ENCODE measurements at places on chromosomes 13 and 19.

DNA sequence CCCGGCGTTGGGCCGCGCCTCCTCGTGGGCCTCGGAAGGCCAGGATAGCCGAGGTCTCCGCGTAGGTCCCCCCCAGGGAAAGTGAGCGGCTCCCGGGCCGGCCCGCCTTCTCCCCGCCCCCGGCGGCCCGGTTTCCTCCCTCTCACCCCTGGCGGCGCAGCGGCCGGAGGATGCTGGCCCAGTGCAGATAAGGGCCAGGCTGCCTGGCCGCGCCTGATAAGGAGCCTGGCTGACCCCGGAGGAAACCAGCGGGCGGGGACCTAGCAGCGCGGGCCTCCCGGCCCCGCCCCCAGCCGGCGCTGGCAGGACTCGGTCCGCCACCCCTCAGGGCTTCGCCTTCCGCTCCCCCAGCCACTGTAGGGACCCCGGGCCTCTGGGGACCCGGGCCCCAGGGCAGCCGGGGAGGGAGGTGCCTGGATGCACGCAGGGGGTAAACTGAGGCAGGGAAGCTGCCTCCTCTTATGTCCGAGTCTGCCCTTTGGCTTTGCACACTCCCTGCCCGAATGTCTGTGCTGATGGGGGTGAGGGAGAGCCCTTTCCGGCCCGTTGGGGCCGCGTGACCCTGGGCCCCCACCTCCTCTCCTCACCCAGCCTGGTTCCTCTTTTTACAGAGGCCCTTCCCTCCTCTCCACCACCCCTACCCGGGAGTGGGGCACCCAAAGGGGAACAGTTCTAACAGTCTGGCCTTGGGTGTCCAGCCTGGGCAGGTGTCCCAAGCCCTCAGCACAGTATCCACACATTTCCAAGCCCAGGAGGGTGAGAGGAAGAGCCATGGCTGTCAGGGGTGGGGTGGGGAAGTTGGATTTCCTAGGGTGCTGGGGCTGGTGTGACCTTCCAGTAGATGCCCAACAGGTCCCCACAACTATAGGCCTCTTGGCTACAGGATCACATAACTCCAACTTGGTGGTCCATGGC lies at the start of gene LYL1:
Gene LYL1 (minus strand): TSS at position 193 of the 915 bp plus-strand sequence. CDS start 1,687 bp downstream, outside the sequence.
- no peak for DNase-seq

DNA sequence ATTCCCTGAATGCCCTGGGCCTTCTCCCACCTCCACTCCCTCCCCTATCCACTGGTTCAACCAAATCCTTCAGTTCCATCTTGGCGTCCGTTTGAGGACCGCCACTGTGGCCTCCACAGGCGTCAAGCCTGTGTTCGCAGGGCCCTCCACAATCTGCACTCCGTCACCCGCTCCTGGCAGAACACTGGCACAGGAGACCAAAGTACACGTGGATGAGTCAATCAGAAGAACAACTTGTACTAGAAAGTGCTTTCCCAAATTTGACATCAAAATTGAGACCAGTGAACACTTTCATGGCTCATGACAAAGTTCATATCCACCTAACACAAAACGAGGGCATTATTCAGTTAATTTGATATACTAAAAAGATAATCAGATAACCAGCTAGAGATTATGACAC lies 6.5 kb upstream of the CDC16 start:
- DNase-seq: no peak

DNA sequence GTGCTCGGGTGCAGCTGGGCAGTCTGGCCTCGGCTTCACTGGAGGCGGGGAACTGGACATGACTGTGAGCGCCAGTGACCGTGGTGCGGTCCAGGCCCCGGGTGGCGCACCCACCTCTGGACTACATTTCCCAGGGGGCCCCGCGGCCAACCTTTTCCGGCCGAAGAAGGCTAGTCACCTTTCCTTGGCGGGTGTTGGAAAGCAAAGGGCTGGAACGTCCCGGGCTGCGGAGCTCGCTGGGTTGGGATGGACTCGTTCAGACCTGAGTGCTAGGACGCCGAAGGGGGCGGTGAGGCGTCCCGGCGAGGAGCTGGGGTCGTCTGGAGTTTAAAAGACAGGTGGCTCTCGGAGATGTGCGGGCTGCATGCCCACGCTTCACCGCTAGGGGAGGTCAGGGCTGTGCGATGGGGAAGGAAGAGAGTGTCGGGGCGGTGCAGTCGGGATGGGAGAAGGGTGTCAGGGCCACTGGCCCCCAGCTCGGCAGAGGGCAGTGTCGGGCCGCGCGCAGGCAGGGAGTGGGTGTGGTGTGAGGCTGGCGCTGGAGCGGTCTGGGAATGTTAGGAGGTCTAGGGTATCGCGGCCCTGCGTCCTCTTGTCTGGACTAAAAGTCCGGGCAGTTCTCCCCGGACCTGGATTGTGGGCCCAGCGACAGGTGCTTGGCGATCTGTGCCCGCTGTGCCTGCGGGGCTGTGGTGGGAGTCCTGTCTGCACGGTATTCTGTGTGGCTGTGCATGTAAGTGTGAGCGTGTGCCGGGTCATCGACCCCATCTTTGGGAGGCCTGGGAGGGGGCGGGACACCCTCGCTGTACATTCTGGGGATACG lies 57.1 kb downstream of the ZNF568 start:
- DNase-seq: peak; percentile 87

GRCh38 chr13:111165241-111166010 lies 50.3 kb downstream of the ARHGEF7 start:
- DNase-seq: no peak

DNA sequence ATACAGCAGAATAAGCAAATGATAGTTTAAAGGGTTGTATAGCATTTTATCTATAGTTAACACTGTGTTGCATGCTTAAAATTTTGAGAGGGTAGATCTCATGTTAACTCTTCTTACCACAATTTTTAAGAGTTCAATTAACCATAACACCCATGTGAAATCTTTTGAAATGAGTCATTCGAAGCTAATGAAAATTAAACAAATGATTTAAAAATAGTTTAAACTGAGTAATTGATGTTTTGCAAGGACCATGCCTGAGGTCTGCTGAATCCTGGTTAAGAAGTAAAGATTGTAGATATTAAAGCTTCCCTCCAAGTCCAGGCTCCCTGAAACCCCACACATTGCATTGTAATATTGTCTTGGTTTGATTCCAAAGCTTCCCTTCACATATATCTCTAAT lies 176.7 kb upstream of the RNF113B start:
- no peak for DNase-seq

- no peak for DNase-seq
Observed at GRCh38 chr19:18993115-18993514, 40.2 kb downstream of the SUGP2 start.

- no peak for DNase-seq
Observed at GRCh38 chr13:23724196-23724970, 154.2 kb downstream of the TNFRSF19 start.

DNA sequence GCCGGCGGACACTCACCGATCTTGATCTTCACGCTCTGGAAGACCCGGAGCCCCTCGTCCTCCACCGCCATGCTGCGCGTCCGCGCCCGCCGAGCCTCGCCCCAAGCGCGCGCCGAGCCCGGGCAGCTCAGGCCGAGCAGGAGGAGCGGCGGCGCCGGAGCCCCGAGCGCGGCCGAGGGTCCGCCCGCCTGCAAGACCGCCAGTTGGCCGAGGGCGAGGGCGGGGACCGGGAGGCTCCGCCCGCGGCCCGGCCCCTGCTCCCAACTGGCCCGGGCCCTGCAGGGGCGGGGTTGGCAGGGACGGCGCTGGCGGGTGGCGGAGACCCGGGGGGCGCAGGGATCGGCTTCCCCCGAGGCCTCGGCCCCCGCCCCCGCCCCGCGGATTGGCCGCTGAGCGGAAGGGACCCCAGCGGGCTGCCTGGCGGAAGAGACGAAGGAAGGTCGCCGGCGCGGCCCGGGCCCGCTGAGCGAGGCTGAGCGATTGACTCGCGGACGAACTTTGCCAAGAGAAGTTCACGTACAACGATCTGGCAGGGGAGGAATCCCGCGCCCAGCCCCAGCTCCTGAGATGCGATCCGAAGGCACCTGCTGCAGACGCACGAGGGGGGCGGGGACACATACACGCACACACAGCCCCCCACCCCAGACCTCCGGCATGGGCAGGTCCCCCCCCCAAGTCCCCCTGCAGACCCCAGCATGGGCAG lies at the start of gene RASA3:
Gene RASA3 (minus strand): TSS at position 205 of the 703 bp plus-strand sequence. CDS start 134 bp downstream, at position 71.
- peak; percentile 92 for DNase-seq

GRCh38 chr19:1863638-1864479 lies 480 bp upstream of the KLF16 start:
- peak; percentile 92 for DNase-seq

DNA sequence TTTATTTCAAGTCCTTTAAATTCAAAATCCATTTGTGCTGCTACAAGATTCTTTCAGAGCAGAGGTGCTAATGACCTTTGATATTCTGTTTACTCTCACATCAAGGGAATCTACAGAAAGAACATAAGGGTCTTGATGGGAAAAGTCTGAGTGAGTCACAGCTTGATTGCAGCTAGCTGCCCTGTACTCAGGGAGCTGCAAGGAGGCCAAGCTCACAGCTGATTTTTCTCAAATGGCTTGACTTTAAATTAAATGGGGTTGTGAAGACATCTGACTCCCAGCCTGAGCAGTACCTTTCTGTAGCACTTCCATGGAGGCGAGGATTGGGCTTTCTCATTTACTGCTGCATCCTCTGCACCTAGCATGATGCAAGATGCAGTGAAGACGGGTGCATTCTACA lies 62.5 kb downstream of the RAP2A start:
- no peak for DNase-seq

GRCh38 chr13:89846926-89847585 lies 1500.4 kb upstream of the MIR17HG start:
- DNase-seq: no peak

- DNase-seq: peak; percentile 88
Observed at GRCh38 chr13:111852725-111853518, 214.0 kb upstream of the SOX1 start.

GRCh38 chr19:7215176-7215575 lies 79.0 kb downstream of the INSR start:
- no peak for DNase-seq

GRCh38 chr19:48955308-48955958 lies 758 bp downstream of the BAX start:
- DNase-seq: no peak

DNA sequence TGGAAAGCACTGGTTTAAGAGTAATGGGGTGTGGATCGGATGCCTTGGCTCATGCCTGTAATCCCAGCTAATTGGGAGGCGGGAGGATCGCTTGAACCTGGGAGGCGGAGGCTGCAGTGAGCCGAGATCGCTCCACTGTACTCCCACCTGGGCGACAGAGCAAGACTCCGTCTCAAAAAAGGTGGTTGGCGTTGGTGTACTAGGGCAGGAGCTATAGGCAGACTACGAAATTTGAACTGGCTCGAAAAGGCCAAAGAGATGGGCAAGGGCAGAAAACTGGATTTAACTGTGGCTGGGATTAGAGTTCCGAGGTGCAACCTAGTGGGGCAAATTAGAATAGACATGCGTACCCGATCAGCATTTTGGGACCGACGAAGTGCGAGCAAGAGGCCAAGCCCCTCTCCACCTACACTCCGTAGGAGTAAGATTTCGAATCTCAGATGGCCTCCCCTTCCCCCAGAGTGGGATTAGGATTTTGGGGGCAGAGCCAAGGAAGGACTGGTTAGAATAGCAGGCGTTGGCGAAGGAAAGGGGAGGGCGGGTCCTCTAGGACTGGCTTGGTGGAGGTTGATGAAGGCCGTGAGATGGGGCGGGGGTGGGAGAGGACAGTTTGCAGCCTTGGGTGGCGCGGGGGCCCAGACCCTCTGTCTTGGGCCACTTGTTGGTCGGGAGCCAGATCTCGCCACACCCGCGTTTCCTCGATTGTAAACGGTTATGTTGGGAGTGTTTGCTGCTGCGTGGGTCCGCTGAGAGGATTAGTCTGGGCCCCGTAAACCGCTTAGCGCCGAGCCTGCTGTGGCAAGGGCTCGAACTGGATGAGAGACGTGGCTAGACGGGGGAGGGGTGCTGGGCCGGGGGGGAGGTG lies 2.0 kb upstream of the INAFM1 start:
- DNase-seq: no peak

DNA sequence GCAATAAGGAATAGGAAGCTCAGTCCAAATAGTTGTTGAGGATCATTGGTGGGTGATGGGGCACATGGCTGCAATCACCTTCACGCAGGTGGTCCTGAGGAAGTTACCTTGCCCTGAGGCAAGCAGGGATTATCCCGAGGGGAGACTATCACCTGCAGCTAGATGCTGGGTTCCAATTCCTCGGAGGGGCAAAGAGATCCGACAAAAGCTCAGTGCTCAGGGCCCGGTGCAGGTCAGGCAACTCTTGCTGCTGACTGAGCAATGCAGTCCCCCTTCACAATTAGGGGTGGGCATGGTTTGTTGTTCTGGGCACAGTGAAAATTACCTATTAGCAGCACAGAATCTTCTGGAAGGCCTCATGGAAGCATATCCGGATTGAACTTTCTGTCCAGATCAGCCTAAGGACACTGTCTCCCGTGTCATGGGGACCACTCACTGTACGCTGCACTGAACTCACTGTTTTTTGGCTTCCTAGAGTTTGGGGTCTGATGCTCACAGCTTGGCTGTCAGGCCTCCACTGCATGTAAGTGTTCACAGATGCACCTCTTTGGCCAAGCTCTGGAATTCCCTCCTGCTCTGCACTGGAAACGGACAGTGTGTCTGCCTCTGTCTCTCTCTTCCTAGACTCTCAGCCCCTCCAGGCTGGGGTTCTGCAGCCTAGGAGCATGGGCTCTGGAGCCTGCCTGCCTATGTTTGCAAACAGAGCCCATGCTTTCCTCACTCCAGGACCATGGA lies 372.7 kb downstream of the ZNF536 start:
- no peak for DNase-seq

- DNase-seq: peak; percentile 38
Observed at GRCh38 chr13:98324105-98324504, 147.0 kb upstream of the RNF113B start.

GRCh38 chr19:55369653-55370304 lies 484 bp downstream of the IL11 start:
- DNase-seq: no peak

- no peak for DNase-seq
Observed at GRCh38 chr19:38606131-38606530, 11.6 kb downstream of the MAP4K1 start.

DNA sequence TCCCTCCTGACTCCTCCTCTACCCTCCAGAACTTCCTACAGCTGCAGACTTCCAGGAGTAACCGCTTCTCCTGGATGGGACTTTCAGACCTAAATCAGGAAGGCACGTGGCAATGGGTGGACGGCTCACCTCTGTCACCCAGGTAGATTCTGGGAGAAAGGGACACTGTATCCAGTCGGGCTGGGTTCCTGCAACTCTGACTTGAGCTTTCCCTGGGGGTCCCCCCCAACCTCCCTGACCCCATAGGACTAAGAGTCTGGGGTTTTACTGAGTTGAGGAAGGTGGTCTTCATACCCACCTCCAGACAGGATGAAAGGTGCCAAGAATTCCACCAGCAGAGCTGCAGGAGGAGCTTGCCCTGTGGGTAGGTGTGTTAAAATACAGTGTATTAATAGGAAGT lies 4.4 kb downstream of the CLEC4M start:
- DNase-seq: no peak

- DNase-seq: no peak
Observed at GRCh38 chr13:97313551-97314260, 91.6 kb downstream of the MBNL2 start.

- no peak for DNase-seq
Observed at GRCh38 chr13:36436811-36437210, 4.5 kb downstream of the CCNA1 start.

DNA sequence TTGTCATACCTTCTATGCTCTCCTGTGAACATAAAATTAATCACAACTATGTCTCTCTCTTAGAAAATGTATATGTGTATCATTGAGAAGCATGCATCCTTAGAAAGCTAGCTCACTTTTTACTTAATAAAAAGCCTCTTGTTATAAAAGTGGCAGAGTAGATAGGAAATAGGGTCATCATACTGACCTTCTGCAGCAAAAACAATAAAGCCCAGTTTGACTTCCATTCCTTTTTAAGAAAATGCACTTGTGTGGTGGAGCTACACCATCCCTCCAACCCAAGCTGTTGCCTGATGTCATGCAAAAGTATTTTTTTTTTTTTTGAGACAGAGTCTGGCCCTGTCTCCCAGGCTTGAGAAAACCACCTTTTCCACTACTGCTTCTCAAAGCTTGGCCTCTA lies 393.3 kb downstream of the LIG4 start:
- no peak for DNase-seq

Measured in NCI-H1092 treated with DMSO at 0.1 percent for 48 hours (cell line).